ENCODE measurements at places on chromosomes 11 and 22. TPM values are rescaled to one million over a fixed set of nuclear protein-coding genes. Genes with fewer than 3 reads are reported as not detected.
A peak's percentile ranks its signal among the peaks of the same experiment; 100 is the strongest.

DNA sequence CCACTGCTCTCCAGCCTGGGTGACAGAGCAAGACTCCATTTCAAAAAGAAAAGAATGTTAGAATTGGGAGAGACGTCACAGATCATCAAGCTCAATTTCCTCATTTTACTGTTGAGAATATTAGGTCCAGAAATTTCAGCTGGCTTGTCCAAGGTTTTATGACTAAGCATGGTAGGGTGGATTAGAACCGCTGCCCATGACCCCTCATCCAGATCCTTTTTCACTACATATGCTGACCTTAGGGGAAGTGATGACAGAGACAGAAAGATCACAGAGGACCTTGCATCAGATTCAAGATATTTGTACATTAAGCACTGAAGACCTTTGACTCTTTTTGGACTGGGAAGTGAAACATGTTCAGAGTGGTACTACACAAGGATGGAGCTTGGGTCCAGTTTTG is 134.5 kb downstream of the ADAMTS15 start:
- no peak for DNase-seq

GRCh38 chr11:27013781-27014361 is 20.0 kb downstream of the FIBIN start:
- no peak for DNase-seq

Gene TPBGL
- 0.39 TPM for polyA plus RNA-seq

DNA sequence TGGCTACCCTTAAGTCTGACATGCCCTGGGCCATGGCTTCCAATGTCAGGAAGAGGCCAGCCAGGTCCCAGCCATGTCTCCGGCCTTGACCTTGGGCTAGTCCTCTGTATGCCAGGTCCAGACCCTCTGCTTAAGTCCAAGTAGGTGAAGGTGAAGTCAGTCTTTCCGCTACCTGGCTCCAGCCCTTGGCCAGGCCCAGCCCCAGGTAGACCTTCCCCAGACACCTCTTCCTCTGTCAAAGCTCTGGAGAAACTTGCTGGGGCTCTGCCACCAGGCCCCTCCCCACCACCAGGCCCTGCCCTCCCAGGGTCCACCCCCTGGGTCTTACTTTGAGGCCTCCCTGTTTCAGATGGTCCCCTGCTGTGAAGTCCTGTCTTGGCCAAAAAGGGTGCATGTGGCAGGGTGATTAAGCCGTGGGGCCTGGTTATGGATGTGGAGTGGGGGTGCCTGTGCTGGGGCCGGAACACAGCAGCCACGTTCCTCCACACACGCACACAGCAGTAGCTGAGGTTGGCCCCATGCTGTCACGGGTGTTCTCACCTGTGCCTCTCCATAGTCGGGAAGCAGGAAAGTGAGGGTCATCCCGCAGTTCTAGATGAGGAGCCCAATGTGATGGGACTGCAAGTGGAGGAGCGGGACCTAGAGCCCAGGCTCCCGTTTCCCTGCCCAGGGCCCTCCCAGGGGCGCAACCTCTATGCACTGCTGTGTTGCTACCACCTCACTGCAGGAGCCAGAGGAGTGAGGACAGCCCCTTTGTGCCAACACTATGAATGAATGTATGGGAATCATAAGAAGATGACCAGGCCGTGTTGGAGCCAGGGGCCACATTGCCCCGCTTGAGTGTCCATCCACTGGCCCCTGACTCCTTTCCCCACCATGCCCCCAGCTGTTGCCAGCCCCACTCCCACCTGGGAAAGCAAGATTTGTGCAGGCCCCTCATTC is 72.2 kb downstream of the LINC01488 start:
- no peak for DNase-seq

GRCh38 chr11:115873813-115874212 is 369.6 kb upstream of the CADM1 start:
- DNase-seq: no peak

- DNase-seq: no peak
These were observed 4.2 kb upstream of the MPEG1 start for GRCh38 chr11:59216641-59217564.

Gene SPON1
- 71.8 TPM for polyA plus RNA-seq

Gene FOSL1
- 0.15 TPM for polyA plus RNA-seq

Gene H19
- 4,676 TPM for polyA plus RNA-seq

Gene MS4A7
- 15.7 TPM for polyA plus RNA-seq

DNA sequence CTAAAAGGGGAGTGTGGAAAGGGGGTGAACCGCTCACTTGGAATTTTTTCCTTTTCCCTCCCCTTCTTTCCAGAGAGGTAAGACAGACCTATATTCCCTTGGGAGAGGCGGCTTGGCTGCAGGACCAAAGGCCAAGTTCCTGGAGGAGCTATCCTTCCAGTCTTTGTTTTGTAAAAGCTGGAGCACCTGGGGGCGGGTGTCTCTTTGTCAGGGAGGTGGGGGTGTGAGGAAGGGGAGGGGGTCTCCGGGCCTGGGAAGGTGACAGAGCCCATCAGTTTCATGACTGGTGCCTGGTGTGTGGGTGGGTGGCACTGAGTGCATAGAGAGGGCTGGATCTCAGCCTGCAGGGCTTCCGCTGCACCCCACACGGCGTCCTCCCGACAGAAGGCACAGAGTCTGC is 18.5 kb downstream of the PTPN5 start:
- DNase-seq: no peak

GRCh38 chr11:2540223-2540991 is 95.6 kb downstream of the KCNQ1 start:
- no peak for DNase-seq

Gene IGLL1
- polyA plus RNA-seq: 0.60 TPM

DNA sequence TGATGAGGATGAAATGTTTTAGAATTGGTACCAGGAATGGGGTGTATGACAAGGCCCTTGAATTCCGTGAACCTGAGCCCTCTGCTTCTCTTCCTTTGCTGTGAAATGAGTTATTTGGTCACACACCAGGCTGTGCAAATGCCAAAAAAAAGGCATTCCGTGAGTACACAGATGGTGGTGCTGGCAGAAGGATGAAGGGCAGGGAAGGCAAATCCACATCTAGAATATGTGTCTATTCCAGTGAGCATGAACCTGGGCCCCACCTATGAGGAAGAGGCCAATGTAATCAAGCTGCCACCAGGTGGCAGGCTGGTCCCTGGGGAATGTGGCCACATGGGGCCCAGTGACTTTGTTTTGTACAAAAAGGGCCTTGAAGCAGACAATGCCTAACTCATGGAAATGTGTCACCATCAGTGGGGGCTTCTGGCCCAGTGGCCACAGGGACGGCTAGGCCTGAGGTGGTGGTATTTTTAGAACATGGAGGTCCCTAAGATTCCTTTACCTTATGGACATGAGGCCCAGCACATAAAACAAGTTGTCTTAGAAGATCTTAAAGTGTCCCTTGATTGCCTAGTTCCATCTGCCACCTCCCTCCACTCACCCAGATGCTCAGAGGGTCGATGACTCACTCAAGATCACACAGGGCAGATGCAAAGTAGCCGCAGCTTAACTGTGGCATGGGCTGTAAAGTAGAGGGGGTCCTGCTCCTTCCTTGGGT is 3.9 kb upstream of the RNF215 start:
- DNase-seq: peak; percentile 75

DNA sequence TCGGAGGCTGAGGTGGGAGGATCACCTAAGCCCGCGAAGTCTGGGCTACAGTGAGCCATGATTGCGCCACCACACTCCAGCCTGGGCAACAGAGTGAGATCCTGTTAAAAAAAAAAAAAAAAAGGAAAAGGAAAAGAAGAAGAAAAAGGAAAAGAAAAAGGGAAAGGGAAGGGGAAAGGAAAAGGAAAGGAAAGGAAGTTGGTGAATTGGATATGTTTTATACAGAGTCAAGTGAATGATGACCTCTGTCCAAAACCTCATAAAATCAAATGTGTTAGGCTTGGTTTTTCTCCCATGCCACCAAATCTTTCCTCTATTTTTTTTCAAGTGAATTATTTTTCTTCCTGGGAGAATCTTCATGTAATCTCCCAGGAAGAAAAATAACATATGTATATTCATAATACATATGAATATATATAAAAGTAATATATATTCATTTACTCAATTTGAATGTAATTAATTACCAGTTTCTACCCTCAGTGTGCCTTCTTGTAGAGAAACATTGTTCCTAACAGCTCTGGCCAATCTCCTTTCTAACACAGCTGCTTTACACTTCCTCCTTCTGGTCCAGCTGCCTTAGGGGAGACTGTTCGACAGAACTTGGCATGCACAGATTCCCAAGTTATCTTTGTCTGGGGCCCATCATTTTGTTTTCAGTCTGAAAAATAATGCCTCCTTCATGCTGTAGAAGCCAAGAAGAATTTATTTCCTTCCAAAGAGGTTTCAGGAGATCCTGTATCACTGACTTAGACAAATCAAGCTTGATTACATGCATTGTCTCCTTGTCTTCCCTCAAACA is 111.9 kb downstream of the CCDC34 start:
- DNase-seq: no peak

Gene SMTNL1
- 0.58 TPM for polyA plus RNA-seq

Gene C11orf16
- polyA plus RNA-seq: 0.12 TPM

DNA sequence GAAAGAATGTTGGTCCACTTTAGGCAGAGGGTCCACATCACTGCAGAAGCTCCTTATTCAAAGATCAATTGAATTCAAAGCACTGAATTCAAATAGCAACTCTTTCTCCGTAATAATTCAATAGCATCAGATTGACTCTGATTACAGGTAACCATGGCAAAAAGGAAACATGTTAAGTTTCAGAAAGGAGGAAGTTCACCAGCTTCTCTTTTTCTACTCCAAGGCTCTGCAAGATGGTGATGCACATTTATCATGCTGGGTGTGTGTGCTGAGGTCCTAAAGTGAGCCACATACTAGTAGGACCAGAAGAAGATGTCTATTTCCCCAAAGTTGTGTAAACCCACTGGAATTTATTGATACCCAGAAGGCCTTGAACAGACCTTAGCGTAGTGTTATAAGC is 18.0 kb upstream of the DRD2 start:
- DNase-seq: no peak

DNA sequence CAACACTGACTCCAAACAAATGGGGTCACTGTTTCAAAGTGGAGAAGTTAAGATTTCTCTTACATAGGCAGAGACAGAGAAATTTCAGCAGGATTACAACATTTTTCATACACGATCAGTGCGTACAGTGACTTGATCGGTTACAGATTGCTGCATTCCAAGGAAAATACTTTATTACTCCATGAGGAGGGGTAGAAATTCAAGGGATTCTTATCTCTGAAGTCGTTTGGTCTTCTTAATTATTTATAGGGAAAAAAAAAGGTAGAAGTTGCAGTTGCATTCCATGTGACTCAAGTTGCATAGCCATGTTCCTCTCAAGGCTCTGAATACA is 10.7 kb upstream of the SMIM38 start:
- DNase-seq: no peak

GRCh38 chr11:35139722-35140282 is 831 bp downstream of the CD44 start:
- DNase-seq: no peak

Gene SMIM38
- polyA plus RNA-seq: 0.30 TPM

Gene CFAP300
- 1.9 TPM for polyA plus RNA-seq

- no peak for DNase-seq
These were observed 31.7 kb upstream of the APLP2 start for GRCh38 chr11:130037881-130038585.

Gene TEX54
- polyA plus RNA-seq: 0.76 TPM

DNA sequence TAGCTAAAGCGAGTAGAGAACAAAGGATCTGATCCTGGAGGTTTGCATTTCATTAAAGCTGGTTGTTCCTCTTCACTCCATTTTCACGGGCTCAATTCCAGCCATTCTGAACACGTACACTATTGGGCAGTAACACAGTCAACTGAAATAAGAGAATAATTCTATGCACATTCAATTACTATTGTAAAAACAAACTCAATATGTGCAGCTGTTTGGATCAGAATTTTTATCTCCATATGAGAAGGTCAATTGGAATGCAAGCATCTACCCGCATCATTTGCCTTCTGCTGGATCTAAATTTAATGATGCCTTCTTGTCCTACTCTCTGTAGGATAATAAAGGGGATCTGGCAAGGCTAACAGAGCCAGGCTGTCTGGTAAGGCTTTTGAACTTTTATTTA is 562.8 kb upstream of the CCDC179 start:
- no peak for DNase-seq

DNA sequence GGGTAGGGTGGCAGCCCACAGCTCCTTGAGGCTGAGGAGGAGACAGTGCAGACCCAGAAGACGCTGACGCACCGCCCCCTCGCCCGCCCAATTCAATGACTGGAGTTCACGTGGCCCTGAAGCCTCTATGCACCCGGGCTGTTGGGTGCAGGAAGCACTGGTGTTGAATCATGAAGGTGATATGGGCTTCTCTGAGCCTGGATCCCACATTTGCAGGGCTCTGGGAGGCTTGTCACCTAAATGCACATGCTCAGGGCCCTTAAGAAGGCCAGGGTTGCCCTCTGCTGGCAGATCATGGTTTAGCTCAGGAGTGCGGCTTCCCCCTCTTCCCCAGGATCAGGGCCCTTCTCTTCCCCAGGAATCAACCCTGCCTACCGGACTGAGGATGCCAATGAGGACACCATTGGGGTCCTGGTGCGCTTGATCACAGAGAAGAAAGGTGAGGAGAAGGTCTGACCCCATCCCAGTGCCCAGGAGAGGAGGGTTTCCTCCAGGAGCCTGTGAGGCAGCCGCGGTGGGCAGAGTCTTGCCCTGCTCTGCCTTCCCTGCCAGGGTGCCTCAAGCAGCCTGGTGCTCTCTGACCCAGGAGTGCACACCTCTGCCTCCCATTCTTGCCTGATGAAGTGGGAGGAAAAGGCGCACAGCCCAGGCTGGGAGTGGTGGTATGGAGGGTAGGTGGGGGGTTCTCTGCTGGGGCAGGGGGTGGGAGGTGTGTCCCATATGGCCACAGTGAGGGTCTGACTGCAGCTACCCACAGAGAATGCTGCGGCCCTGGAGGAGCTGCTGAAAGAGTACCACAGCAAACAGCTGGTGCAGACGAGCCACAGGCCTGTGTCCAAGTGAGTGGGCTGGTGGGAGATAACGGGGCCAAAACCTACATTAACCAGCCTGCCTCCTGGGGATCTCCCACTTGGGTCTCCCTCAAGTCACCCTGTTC is 17.5 kb downstream of the RELT start:
- peak; percentile 64 for DNase-seq

DNA sequence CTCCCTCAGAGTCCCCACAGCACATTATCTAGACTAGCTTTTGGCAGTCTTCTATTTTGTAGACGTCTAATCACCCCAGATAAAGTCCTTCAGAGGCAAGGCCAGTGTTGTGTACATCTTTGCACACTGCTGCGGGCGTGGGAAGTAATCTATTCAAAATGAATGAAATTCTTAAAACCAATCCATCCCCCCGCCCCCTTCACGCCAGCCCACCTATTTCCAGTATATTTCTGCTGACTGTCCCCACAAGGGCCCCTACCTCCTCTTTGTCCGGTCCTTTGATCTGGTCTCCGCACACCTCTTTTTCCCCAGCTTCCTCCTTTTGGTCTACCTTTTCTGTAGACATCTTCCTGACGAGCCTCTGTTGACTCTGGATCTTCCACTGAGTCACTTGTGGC is 375 bp downstream of the BSCL2 start:
- no peak for DNase-seq

DNA sequence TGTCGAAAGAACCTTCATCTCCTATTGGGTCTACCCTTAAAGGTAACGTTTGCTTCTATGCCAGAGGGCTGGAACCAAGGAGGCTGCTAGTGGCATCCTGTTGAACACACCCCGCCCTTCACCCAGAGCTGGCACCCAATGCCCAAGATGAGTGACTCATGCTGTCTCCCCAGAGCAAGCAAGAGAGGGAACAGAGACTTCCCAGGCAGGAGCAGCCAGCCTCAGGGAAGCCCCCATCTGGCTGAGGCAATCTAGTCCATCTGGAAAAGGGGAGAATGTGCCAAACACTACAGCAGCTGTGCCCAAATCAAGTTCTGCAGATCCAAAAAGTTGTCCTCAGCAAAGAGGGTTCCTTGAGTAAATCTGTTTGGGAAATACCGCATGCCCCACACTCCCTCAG is 91.9 kb upstream of the TP53I11 start:
- DNase-seq: no peak

GRCh38 chr11:94103471-94103870 is 25.2 kb upstream of the PANX1 start:
- DNase-seq: no peak

Measured in large intestine (tissue), 12 donors.